Sigmoid colon (tissue), 7 donors: ENCODE measurements at places on chromosomes 3 and 15. TPM values are rescaled to one million over a fixed set of nuclear protein-coding genes. Genes with fewer than 3 reads are reported as not detected.

DNA sequence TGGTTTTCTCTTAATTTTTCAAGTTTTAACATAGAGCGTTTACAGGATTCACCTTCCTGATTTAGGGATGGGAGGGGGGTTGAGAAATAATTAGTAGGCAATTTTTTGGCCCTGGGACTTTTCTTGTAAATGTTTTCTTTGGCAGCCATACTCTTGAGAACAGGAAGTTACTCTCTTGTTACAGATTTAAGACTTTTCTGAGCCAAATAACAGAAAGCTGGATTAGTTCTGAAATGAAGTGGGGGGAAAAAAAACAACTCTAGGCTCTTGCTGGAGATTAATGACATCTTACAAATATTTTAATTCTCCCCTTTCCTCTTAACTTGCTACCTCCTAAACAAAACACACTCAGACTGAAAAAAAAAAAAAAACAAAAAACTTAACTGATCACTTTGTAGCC, 13.8 kb upstream of the POLR2M start:
- no peak for DNase-seq

GRCh38 chr3:172138792-172139507, 99.6 kb downstream of the FNDC3B start:
- DNase-seq = peak; percentile 79

- DNase-seq = no peak
Measured at GRCh38 chr15:65305150-65305758, 777 bp downstream of the RNU5B-1 start.

- DNase-seq = no peak
Measured at GRCh38 chr15:56732135-56732885, 999 bp downstream of the ZNF280D start.

DNA sequence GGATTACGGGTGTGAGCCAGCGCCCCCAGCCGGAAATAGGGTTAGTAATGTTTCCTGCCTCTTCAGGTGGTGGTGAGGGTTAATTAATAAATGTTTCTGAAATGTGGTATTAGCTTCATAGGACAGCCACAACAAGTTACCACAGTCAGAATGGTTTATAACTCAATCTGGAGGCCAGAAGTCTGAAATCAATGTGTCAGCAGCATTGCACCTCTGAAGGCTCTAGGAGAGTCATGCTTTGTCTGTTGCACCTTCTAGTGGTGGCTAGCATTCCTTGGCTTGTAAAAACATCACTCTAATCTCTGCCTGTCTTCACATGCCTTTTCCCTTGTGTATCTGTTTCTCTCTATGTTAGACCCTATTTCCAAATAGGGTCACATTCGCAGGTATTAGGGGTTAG, 7.8 kb upstream of the RPSA start:
- peak; percentile 17 for DNase-seq

Gene LDHAL6B
- not detected for total RNA-seq
